Immature natural killer cell (primary cell): ENCODE measurements at places on chromosomes 16 and 17.

- DNase-seq, result no peak
Observed at GRCh38 chr17:63528183-63528582, 5.0 kb downstream of the KCNH6 start.

DNA sequence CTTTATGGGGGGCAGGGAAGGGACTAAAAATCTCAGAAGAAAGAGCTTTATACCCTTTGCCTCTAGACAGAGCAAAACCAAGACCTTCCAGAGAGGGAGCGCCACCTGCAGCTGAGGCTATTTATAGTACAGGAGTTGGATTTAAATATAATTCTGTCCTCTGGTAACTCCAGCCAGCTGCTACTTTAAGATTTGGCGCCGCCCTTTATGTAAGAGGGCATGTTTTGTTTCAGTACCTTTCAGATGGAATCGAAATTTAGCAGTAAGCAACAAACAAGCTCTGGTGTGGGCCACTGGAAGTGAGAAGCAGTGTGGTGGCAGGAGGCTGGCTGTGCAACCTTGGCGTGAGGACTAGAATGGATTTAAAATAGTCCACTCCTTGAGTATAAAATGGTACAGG is 5.2 kb upstream of the GUCY2D start:
- no peak for DNase-seq

GRCh38 chr17:73822371-73822770 is 178.1 kb upstream of the SDK2 start:
- DNase-seq, result no peak

GRCh38 chr17:10171581-10171981 is 26.8 kb downstream of the GAS7 start:
- DNase-seq, result peak; percentile 65

DNA sequence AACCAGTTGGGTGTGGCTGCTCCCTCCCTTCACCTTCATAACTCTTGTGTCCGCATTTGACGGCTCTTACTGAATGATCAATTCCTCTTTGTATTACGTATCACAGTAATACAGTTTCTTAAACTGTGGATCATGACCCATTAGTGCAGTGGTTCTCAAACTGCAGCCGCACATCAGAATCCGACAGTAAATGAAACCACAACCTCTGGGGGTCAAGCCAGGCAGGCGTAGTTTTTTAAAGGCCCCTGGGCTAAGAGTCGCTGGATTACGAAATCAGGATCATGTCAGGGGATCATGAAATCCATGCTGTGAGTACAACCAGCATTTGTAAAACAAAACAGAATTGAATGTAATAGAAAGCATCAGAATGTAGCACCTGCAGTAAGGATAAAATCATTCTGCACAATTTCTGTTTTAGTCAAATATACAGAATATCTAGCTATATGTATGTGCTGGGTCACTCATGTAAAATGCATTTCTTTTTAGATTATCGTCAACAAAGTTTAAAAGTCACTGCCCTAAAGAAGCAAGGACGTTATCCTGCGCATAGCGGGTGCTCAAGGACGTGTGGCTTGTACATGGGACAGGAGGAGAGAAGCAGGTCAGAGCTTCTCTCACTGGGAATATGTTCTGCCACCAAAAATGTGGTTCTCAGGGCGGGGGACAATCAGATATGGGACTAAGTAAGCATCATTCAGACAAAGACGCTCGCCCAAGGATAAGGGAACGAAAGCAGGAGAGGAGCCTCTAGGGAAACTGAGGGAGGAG is 113.1 kb downstream of the ZFHX3 start:
- DNase-seq, result no peak

DNA sequence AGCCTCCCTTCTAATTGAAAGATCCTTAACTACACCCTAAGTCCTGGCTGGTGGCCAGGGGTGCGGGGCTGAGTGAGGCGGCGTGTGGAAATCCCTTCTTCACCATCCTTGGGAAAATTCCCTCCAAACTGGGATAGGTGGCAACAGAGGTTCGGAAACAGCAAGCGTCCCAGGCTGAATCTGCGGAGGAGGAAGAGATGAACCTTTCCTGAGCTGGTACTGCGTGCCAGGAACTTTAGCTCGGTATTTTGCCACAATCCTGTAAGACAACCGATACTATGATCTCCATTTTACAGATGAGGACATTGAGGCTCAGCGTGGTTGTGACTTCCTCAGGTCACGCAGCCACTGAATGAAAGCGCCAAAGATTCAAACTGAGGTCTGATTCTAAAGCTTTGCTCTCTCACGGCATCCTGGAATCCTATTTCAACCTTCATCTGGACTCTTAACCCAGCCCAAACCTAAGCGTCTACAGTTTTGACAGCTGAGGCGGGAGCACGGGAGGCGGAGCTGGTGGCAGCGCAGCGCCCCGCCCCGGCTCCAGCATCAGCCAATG is 583 bp upstream of the CYLD start:
- DNase-seq, result no peak

GRCh38 chr16:73228649-73229048 is 180.7 kb upstream of the ZFHX3 start:
- no peak for DNase-seq

DNA sequence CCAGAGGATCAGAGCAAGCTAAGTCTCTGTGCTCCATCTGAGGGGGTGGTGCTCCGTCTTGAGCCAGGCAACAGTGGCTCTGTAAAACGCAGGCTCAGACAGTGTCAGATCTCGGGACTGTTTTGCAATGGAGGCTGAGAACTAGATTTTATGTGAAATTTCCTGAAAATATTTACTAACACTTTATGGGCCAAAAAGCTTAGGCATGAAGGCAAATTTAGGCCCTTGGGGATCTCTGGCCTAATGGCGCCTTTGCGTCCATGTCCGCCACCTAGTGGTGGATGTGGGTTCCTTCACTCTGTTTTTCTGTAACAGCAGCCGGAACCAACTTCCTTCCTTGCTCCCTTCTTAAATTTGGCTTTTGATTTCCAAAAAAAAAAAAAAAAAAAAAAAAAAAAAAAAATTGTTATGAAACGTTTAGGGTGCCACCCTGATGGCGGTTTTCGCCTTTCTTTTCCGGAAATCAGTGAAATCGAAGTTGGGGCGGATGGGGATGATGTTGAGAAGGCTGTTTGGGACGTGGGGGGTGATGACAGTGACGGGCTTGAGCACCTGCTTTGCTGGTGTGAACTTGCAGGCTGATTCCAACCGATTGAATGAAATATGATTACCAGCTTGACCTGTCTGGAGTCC is 14.0 kb upstream of the ELAC2 start:
- peak; percentile 41 for DNase-seq

DNA sequence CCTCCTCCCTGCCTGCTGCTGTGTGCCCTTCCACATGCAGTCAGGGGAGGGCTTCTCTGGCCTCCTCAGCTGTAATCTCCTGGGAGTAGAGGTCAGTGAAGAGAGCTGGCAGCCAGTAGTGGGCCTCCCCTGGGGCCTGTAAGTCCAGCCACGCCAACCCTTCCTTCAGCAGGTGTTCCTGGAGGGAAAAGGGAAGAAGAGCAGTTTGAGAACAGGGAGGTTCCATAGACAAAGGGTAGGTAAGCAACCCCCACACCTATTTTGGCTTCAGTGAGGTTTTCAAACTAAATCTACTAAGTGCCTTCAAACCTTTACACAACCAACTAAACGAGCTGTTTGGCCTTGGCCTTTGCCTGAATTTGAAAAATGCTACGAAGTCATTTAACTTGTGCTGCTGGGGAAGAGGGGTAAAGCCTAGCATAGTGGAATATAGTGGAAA is 14.2 kb downstream of the SNF8 start:
- no peak for DNase-seq

- DNase-seq, result no peak
Observed at GRCh38 chr17:60699090-60699489, 21.4 kb downstream of the BCAS3 start.

- no peak for DNase-seq
Observed at GRCh38 chr17:27379888-27380533, 76.2 kb upstream of the KSR1 start.

- no peak for DNase-seq
Observed at GRCh38 chr16:88315543-88316105, 67.1 kb upstream of the ZNF469 start.

GRCh38 chr17:20189302-20189701 is 180.1 kb downstream of the SPECC1 start:
- DNase-seq, result no peak

DNA sequence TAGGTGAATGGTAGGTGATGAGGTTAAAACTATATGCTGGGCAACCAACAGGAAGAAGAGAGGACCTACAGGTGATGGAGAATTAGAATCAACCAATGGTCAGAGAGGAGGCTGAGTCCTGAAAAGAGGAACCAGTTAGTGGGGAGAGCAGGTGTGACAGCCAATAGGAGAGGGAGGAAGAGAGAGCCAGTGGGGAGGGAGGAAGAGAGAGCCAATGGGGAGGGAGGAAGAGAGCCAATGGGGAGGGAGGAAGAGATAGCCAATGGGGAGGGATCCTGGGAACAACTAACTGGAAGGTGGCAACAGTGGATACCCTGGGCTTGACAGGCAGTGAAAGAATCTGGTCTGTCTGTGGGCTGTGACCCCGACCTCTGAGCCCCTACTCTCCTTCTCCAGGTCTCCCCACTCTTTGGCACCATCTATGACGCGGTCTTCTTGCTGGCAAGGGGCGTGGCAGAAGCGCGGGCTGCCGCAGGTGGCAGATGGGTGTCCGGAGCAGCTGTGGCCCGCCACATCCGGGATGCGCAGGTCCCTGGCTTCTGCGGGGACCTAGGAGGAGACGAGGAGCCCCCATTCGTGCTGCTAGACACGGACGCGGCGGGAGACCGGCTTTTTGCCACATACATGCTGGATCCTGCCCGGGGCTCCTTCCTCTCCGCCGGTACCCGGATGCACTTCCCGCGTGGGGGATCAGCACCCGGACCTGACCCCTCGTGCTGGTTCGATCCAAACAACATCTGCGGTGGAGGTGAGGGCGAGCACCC is 3.7 kb downstream of the GUCY2D start:
- no peak for DNase-seq

- no peak for DNase-seq
Observed at GRCh38 chr17:9051561-9051960, 30.3 kb downstream of the NTN1 start.

DNA sequence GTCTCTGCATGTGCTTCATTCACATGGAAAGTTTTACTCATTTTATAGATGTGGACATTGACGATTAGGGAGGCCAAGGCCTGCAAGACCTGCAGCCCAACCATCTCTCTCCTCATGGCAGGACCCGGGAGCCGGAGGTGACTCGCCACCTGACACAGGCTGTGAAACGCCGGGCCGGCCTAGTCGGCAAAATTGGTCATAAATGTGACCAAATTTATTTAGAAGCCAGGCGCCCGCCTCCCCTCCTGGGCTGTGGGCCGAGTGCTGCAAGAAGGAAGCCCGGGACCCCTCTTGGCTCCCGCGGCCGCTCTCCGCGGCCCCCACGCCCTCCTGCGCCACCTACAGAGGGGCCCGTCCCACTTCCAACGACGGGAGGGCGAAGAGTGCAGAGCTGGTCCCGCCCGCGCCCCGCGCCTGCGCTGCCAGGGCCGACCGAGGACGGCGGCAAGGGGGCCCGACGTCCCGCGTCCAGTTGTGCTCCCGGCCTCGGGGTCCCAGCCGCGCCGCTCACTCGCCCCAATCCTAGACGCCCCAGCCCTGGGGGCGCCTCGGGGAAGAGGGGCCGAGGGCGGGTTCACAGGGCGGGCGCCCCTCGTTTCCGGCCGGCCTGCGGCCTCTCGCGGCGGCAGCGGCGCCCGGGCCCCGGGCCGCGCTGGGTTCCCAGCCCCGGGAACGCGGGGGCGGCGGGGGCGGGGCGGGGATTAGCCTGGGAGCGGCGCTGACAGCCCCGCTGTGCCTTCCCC is 47.5 kb downstream of the WNT3 start:
- peak; percentile 14 for DNase-seq

GRCh38 chr17:4872786-4873185 is 26.6 kb upstream of the C17orf107 start:
- DNase-seq, result no peak

DNA sequence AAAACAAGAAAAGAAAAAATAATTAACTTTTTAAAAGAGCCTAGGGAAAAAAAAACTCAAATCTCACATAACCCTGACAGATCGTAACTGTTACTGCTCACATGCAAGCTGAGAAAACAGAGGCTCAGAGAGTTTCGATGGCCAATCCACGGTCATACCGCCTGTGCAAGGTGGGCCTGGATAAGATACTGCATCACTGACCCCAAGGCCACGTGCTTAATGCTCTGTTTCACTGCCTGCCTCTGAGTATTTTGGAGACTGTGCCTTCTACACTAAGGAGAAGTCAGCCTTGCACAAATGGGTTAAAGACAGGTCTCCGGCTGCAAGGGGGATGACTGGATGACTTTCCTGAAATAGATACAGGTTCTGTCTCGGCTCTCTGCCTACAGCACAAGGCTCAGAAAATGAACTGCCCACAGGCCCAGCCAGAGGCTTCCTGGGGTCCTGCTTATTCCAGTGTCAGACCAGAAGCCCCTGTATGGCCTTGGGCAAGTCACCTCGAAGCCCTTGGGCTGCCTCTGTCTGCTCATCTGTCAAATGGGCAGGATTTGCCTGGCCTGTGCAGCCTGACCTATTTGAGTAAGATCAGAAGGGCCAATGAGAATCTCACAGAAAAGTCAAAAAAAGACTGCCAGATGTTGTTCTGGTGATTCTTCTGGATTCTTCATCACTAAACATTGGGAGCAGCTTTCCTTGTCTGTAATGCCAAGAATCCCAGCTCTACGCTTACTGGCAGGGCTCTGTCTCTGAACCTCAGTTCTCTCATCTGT is 25.8 kb downstream of the CNGB1 start:
- no peak for DNase-seq

DNA sequence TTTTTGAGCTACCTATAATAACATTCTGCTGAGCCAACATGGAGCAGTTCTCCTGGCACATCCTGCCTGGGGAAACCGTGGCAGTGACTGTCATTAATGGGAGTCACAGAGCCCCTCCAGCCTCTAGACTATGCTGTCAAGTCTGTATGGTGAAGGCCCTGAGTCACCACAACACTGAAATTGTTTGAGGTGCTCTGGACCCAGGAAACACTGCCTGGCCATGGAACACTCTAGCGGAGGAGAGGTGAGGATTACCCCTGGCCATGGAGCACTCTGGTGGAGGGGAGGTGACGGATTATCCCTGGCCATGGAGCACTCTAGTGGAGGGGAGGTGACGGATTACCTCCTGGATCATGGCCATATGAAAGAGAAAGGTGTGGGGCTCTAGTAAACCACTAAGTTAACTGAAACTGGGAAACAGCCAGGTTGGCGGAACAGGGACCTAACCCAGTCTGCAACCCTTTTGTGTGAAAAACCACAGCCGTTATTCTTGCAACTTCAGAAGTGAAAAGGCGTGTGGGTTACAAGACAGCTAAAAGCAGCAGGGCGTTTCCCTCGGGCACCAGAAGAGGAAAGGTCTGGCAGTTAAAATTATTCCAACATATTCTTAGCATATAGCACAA is 156.7 kb downstream of the KCNJ12 start:
- peak; percentile 17 for DNase-seq

DNA sequence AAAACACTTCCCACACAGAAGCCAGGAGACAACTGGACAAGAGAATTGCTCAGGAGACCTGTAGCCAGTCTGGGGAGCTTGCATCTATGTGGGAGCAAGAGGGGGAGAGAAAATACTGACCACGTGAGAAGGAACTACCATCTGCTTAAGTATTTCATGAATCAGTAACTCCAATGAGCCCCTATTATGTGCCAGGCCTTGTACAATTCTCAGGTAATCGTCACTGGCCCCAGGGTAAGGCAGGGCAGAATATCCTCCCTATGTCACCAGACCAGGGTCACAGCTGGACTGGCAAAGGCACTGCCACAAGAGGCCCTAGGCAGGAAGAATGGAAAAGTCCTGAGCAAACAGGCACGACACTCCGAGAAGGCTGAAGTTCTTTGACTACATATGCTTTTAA is 25.9 kb downstream of the USP7 start:
- DNase-seq, result no peak

GRCh38 chr16:76524356-76524755 is 247.2 kb downstream of the CNTNAP4 start:
- DNase-seq, result no peak

GRCh38 chr17:59425085-59425931 is 93.9 kb downstream of the YPEL2 start:
- no peak for DNase-seq

- DNase-seq, result no peak
Observed at GRCh38 chr16:11016993-11017392, 72.6 kb downstream of the CLEC16A start.
